ENCODE measurements at places on chromosomes 16 and 17.

- DNase-seq = no peak
These were observed 11.0 kb downstream of the KRT33A start for GRCh38 chr17:41339571-41340172.

- no peak for DNase-seq
These were observed 45.0 kb upstream of the CRISPLD2 start for GRCh38 chr16:84774810-84775209.

- DNase-seq = no peak
These were observed 36.1 kb downstream of the ARL4D start for GRCh38 chr17:43434902-43435319.

- DNase-seq = no peak
These were observed 1.6 kb downstream of the MPO start for GRCh38 chr17:58279016-58279711.

- no peak for DNase-seq
These were observed 29.9 kb upstream of the GINS2 start for GRCh38 chr16:85718682-85719081.

GRCh38 chr17:39339272-39339671, 62.2 kb downstream of the FBXL20 start:
- DNase-seq = no peak

- DNase-seq = no peak
These were observed 163.8 kb downstream of the PRKCA start for GRCh38 chr17:66466106-66466820.

- DNase-seq = no peak
These were observed 931 bp upstream of the WIPF2 start for GRCh38 chr17:40218006-40218739.

DNA sequence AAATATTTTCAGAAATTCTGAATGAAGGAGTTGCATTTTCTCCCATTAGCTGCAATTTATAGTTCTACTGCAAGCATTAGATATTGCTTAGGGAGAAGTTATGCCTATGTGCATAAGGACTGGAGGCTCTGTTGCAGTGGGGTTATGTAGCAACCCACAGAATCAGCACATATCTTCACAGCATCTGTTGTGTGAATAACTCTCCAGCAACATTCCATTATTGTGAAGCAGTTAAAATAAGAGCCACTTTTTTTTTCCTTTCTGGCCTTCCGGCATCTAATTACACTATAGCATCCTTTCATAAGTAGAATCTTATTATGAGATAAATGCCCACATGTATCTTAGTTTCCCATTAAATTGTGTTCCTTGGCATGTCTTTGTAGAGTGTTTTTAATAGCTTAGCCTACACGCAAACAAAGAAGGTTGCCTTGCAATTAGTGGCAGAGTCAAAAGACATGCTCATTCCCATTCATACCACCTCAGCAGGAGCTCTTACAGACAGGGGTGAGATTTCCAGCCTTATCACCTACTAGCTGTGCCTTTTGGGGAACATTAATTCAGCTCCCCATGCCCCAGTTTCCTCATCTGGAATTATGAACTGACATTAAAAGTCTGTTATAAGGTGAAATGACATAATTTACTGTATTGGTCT, 596.0 kb upstream of the GOT2 start:
- DNase-seq = no peak

- no peak for DNase-seq
These were observed 50.5 kb downstream of the DYNLRB2 start for GRCh38 chr16:80591071-80591915.

- no peak for DNase-seq
These were observed 744 bp upstream of the PLXDC1 start for GRCh38 chr17:39151943-39152818.

DNA sequence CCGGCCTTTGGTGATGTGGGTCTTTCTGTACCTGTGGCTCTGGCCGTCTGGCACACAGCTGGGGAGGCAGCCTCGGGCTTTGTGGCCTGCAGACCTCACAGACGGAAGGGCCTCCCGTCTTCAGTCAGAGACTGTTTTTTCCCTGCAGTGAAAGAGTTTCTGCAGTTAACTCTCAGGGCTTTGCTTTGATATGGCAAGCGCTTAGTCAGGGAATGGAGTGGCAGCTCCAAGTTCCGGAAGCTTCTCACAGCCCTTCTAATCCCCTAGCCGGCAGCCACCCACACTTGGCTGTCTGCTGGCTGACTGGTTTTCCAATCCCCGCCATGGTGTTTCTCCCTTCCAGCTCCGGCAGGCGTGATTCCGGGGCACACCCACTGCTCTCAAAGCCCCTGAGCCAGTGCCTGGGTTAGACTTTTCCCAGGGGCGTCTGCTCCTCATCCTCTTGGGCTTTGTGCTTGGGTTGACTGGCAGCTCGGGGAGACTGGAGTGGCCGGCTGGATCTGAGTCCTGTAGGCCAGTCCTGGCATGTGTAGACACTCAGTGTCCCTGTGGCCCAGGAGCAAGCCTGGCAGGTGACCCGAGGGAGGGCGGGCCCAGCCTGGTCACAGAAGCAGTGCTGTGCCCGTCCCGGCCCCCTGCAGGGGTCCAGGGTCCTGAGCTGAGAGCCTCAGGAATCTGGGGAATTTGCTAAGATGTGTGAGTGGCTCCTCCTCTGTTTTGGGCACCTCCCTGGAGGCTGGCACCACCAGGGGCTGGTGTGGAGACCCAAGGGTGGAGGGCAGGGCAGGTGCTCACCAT, 29.9 kb downstream of the BAIAP2 start:
- no peak for DNase-seq

GRCh38 chr16:65119901-65120401, 1.9 kb downstream of the CDH11 start:
- DNase-seq = no peak

DNA sequence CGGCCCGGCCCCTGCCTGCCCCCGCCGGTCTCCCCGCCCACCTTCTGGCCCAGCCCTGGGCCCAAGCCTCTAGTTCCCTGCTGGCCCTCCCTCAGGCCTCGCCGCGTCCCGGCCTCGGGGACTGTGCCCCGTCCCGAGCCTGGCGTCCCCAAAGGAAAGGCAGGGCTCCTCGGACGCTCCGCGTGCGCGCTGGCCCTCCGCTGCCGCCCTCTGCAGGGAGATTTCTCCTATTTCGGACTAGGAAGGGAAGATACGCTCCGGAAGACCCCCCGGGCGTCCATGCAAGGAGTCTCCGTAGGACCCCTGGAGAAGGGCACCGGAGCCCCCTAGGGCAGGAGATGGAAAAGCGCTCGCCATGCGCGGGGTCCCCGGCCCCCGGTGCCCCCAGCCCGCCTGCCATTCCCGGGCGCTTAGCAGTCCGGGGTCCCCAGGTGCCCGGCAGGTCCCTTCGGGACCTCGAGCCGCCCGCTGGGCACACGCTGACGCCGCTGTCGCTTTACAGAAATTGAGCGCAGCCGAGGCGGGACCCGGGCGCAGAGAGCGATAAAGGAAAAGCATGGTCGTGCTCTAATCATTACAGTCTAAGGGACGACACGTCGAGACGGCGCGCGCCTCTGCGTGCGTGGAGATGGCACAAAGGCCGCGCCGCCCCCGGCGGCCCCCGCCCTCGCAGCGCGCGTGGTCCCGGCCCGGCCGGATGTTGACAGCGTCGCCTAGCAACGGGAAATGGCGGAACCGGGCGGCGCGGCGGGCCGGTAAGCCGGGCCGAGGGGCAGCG, at the start of gene CCDC40:
Gene CCDC40, plus strand, starts transcription at position 706 of the 778 bp plus-strand sequence. Its CDS starts 21 bp downstream, at position 727.
- DNase-seq = peak; percentile 78
